ENCODE measurements at places on chromosomes 3 and 15.

GRCh38 chr3:127815641-127816605 is 6.4 kb downstream of the MGLL start:
- DNase-seq, result no peak

GRCh38 chr3:125436921-125437320 is 61.8 kb upstream of the ZNF148 start:
- DNase-seq, result no peak

- DNase-seq, result no peak
Measured at GRCh38 chr15:27583651-27584050, 515.5 kb downstream of the OCA2 start.

- DNase-seq, result peak; percentile 72
Measured at GRCh38 chr3:143158014-143158988, 38.7 kb downstream of the CHST2 start.

DNA sequence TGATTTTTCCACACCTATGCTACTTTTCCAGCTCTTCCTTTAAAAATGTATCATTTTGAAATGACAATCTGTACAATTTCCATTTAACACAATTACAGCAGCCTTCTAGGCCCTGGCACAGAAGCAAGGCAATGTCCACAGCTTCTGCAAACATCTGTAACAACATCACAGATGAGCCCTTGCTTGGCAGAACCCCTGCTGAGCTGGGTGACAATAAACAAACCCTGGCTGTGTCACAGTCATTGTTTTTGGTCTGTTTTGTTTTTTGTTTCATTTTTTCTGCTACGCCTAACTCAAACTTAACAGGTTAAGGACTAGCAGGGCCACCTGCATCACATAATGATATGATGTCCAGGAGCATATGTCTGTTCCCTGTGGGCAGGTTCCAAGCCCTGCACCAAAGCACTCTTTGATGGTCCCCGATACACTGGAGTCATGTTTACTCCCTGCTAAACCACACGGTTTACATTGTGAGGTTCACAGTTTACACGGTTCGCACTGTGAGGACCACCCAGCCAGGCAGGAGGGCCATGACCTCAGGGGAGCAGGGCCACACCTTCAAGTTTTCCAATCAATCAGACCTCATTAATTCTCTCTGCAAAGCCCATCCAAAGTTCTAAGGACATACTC is 186.8 kb upstream of the CHRNA7 start:
- DNase-seq, result no peak

DNA sequence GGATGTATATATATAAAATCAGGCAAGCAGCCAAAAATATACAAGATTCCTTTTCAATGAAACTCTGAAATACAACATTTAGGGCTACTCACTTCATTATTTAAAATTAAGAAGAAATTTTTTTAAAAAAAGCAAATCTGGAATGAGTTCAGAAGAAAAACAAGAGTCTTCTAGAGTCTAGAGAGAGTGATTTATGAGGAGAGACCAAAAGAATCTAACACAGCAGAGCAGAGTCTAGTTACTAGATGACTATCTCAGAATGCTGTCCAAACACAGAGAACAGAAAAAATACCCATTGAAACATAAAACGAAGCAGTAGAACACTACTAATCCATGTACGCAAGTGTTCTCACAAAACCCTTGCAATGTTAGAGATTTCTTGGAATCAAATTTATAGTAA is 275.2 kb upstream of the CBLB start:
- DNase-seq, result no peak

DNA sequence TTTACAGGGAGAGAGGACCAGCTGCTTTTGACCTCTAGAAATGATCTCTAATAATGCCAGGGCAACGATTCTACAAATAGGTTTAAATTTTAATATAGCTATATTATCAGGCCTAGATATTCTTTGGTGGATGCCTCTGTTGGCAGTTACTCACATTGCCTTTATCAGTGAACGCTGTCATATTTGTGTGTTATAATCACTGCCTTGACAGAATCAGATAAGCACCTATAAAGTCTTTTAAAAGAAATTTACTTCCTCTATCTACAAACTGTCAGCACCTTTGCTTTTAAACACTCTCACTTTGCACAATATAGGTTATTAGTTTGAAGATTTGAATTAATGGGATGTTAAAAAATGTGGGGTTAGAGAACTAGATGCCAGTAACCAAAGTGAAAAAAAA is 324.1 kb downstream of the ZIC1 start:
- DNase-seq, result no peak

DNA sequence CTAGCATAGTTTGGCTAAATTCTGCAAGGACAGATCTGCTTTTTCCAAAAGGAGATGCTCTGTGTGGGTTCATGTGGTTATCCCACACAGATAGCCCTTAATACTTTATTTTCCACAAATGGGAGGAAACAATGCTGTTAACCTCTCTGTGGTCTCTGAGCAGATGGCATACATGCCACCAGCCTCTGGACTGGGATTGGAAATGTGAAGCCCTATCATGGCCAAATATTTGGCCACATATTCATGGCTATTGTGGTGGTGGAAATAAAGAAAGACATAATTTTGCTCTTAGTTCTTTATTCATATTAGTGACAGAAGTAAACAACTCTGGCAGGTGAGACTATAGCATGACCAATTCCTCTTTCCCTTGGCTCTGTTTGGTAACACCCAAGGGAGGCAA is 726.2 kb downstream of the ROBO1 start:
- no peak for DNase-seq

GRCh38 chr3:183883291-183884096 is 1.2 kb downstream of the PARL start:
- DNase-seq, result no peak

GRCh38 chr3:127491909-127492308 is 98.6 kb downstream of the TPRA1 start:
- DNase-seq, result no peak

- no peak for DNase-seq
Measured at GRCh38 chr3:190399677-190400076, 11.7 kb downstream of the CLDN16 start.

DNA sequence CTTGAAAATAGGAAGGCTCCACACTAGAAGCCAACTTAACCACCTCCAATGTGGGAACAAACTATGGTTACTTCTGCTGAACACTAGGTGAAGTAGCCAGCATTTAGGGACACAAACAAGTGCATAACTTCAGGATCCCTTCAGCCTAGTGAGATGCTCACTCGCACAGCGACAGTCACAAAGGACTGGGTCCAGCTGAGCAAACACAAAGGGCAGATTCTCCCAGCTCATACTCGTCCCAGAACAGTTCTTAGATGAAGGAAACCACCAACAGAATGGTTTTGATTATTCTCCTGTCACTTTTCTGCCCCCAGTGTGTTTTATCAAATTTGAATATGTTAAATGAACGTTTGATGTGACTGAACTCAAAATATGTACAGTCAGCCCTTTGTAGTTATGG is 201.6 kb downstream of the KCNAB1 start:
- DNase-seq, result no peak

DNA sequence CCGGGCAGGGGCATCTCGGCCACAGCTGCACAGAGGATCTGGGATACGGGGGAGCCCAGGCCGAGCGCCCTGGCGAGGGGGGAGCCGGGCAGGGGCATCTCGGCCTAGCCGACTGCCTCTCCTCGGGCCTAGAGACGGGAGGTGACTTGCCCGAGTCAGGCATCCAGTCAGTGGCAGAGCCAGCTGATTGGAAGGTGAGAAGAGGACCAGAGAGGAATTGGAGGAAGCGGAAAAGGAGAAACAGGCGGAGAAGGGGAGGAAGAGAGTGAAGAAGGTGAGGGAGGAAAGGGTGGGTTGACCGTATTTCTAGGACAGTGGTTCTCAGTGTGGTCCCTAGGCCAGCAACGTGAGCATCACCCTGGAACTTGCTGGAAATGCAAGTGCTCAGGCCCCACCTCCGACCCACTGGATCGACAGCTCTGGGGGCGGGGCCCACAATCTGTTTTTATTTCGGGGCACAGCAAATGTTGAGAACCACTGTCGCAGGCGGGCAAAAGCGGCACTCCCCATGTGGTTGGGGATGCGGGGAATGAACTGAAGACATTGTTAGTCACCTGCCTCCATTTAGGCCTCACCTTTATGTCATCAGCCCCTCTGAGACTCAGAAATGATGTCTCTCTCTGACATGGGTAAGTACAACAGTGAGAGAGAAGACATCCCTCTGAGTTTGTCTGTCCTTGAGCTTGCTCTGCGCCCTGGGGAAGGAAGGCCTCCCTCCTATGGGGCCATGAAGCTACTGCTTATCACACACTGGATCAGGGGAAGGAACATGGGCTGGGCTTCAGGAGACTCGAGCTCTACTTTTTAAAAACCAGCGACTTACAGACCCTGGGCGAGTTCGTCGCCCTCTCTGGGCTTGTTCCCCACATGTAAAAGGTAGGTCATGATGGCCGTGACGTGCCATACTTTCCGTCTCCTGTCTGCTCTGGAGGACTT is 1.0 kb upstream of the MELTF start:
- DNase-seq, result no peak

DNA sequence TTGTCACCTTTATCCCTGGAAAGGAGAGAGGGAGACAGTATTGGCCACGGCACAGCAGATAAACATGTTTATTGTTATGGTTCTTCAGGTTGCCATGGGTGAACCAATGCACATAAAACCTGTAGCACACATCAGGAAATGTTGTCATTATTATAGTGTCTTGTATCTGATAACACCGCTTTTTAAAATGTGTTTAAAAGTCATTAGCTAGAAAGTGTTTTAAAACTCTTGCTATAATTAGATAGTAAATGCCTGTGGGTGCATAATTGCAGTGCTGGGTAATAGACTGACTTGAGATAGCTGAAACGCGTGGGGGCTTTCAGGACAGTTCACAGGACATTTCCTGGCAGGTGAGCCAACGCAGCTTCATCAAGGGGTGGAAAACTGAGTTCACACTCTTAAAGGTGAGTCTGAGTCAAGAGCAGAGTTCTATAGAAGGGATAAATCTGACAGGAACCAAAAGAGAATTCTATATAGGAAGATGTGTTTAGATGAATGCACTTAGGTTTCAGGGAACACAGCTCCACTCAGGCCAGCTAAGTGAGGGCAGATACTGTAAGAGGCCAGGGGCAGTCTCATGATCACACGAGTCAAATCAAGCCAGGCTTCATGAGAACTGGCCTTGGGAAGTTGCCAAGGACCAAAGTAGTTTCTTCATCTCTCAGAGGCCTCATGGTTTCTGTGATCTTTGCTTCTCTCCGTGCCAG is 35.6 kb upstream of the PPP4R2 start:
- DNase-seq, result no peak

GRCh38 chr15:90161950-90162361 is 39.2 kb upstream of the SEMA4B start:
- DNase-seq, result no peak

DNA sequence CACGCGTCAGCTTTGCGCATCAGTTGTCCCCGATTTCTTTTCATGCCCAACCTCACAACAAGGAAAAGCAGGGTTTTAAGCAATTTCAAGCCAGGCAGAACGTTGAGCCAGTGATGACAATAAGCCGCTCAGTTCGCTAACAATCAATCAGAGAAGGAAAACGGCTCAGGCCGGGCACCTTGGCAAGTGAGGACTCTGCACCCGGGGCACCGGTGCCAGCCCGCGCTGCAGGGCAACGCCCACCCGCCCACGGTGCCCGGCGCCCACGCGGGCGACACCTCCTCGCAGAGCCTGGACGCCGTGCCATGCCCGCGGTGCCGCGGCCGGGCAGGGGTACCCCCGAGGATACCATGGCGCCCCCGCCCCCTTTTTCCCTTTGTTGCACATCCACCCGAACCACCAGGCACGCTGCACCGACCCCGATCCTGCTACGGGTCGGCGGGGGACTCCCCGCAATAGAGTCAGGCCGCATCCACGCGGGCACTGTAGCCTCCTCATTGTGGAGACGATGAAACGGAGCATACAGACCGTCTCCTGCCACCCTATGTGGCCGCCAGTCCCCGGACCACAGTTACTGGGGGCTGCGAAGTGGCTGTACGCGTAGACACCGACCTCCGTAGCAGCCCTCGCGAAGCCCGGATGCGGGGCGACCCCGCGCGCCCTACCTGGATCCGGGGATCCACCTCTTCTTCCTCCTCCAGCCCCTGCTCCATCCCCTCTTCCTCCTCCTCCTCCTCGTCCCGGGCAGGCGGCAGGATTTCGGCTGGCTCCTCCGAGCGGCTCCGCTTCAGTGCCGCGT is 581 bp downstream of the SH3BP5 start:
- DNase-seq, result peak; percentile 40

DNA sequence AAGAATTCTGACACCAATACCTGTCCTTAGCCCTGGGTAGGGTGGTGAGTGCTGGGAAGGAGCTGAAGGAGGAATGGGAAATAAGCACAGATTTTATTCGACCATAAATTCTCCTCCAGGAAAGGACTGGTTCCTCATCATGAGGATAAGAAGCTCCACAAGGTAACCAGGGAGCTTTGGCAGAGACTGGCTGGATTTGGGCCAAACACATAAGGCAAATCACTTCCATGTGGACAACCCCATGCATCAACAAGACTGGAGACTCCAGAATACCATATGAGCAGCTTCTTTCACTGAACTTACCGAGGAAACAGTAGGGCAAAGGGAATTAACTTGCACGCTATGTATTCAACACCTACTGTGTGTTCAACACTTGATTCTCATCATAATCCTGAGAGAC is 312.5 kb downstream of the NTRK3 start:
- no peak for DNase-seq

DNA sequence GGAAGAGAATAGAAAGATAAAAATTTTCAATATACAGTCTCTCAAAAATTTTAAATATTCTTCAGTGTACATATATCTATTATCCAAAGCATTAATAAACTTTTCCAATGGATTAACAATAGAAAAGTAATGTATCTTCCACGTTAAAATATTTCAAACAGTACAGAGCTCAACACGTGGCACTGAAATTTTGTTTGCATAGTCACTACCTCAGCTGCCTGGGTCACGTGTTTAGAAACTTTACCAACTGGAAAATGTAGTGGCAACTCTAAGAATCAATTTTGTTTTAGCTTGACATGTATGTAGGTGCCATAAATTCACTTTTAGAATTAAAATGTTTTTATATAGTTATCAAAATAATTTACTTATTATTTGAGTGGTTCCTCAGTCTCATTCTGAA is 85.3 kb downstream of the CNTN3 start:
- DNase-seq, result no peak

GRCh38 chr3:38843898-38844297 is 27.9 kb upstream of the SCN10A start:
- peak; percentile 18 for DNase-seq

DNA sequence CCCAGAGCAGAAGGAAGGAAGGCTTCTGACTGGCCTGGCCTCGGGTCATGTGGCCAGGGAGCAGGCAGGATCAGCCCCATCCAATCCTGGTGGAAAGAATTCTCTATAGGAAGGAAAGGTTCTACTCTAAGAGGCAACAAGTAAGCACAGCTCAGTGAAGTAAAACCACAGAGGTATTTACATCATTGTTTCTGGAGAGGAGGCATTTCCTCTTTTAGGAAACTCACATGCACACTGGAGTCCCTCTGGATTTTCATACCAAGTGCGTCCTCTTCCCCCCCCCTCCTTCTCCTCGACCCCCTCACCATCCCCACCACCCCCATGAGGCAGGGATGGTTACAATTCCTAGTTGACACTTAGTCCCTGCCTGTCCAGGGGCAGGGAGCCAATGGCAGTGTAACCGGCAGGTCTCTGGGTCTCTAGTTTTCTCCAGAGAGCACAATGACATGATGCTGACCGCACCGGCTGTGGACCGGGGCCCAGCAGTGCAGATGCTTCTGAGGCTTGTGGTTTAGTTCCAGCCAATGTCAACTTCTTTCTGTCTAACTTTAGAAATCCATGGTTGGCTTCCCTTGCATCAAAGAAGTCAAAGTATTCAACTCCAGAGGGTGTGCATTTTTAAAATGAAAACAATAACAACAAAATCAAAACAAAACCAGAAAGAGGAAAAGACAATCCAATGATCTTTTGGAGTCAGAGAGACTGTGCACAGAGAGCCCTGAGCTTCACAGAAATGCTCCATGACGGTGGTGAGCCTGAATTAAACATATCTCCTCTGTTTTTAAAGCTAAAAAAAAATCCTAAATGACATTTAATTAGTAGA is 230.3 kb upstream of the TLE3 start:
- no peak for DNase-seq

Data from activated CD4-positive, alpha-beta T cell treated with anti-CD3 and anti-CD28 coated beads, Interleukin-2, Interleukin-6, amounts not matched to agents 100 ng/mL and 50 ng/mL, durations not matched to agents 16 hours and 8 hours (primary cell).